Liver (tissue), 10 donors: ENCODE measurements at places on chromosomes 3 and 15. TPM values are rescaled to one million over a fixed set of nuclear protein-coding genes. Genes with fewer than 3 reads are reported as not detected.

Gene NDN
- total RNA-seq: 3.8 TPM

Gene MAPK6
- total RNA-seq: 45.7 TPM

Gene MB21D2
- 1.9 TPM for total RNA-seq

Gene OIP5
- total RNA-seq: 11.8 TPM

Gene PPIB
- total RNA-seq: 638 TPM

Gene ILDR1
- 0.17 TPM for total RNA-seq
